ENCODE measurements at places on chromosomes 4 and X.

GRCh38 chr4:37988670-37989069 is 28.5 kb downstream of the PTTG2 start:
- no peak for DNase-seq

GRCh38 chr4:177737387-177737940 is 295.2 kb upstream of the AGA start:
- no peak for DNase-seq

DNA sequence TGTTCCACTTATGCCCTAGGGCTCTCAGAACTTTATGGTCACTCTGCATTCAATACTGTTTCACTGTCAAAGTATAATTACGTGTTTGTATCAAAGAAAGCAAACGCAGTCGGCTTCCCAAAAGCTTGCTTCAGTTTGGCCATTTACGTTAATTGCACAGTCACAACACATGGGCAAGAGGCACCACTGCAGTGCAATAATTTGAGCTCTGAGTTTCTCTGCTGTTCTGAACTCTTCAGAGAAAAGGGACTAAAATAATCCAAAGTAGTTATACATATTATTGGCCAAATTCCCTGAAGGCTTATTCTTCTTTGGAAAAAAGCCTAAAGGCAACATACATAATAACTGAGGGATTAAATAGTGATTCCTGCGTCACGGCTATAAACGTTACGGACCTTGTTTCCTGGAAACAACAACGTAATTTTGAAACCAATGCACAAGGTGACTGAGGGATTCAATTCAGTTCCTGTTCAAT is 51.3 kb downstream of the RNF150 start:
- no peak for DNase-seq

DNA sequence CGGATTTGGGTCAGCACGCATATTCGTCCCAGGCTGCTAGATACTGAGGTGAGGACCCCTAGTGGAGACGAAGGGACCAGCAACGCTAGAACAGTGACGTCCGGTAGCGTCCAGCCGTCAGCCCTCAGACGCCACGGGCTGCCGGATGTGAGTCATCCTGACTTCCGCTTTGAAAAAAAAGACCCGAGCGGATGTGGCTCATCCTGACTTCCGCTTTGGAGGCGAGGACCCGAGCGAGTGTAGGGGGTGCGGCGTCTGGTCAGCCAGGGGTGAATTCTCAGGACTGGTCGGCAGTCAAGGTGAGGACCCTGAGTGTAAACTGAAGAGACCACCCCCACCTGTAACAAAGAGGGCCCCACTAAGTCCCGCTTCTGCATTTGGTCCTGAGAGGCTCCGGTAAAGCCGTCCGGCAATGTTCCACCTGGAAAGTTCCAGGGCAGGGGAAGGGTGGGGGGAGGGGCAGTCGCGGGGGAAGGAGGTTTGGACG is at the start of gene MAGEB2:
Gene MAGEB2 (plus strand): TSS at position 207 of the 487 bp plus-strand sequence. CDS start 3,018 bp downstream, outside the sequence.
- DNase-seq: no peak

DNA sequence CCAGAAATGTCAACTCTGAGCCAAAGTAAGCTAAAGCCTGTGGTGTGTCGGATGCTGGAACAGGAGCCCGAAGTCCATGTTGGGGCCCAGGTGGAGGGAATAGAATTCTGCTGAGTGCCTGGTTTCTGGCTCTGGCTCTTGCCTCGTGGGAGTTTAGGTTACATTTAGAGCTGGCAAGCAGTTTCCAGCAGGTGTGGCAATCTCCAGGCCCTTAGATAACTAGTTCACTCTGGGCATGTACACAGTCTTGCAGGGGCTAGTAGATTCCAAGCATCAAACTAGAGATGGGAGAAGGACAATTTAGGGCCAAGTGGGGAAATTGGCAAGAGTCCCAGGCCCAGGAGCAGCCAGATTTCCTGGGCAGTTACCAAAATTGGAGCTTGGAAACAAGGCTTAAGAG is 56.3 kb upstream of the STOX2 start:
- peak; percentile 59 for DNase-seq

GRCh38 chr4:83358410-83358809 is 23.8 kb upstream of the HPSE start:
- no peak for DNase-seq

DNA sequence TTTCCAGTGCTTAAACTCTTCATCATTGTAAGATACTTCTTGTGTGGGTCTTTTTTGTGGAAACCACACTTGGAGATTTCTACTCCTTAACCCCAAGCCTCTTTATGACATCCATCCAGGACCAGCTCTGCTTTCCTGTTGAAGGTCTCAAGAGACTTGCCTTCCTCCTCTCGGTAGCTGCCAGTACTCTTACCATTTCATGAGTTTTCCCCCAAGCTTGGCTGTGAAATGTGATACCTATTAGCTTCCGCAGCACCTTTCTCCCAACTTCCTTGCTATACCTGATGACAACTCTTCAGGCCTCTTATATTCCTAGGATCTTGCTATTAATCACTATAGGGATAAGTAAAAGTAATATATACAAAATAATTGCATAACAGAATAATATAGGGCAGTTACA is 1.9 kb upstream of the DCK start:
- DNase-seq: no peak

DNA sequence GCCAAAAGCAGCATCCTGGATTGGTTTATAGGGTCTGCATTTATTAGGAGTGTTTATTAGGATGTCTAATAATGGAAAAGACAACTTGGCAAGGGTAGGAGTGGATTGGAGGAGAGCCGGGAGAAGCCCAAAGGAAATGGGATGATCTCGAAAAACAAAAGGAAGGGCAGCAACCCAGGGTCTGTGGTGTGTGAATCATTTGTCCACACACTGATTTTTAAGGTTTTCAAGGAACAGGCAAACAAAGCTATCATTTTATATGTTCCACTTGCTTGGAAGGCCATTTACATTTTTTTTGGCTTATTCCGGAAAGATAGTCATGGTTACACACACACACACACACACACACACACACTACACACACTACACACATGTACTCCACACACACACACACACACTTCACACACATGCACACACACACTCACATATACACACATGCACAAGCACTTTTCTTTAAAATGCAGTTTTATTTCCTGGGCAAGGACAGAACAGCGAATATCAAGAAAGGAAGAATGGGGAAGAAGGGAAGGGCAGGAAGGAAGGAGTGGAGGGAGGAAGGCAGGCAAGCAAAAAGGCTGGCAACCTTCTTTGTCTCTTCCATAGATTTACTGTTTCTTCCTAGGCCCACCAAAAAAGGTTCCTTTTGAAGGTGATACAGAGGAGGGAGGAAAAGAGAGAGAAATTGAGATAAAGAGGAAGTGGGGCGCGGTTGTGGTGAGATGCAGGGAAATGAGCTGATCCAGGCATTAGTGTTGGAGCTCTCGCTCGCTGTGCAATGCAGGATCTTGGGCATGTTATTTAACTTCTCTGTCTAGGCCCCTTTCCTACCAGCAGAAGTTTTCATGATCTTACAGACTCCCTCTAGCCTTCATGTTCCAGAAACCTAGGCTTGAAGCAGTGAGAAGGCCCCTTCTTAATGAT is 88.6 kb upstream of the MAML3 start:
- DNase-seq: no peak

GRCh38 chr4:167088115-167088514 is 146.2 kb downstream of the SPOCK3 start:
- no peak for DNase-seq

GRCh38 chr4:170990989-170991589 is 822.1 kb upstream of the GALNTL6 start:
- DNase-seq: no peak

DNA sequence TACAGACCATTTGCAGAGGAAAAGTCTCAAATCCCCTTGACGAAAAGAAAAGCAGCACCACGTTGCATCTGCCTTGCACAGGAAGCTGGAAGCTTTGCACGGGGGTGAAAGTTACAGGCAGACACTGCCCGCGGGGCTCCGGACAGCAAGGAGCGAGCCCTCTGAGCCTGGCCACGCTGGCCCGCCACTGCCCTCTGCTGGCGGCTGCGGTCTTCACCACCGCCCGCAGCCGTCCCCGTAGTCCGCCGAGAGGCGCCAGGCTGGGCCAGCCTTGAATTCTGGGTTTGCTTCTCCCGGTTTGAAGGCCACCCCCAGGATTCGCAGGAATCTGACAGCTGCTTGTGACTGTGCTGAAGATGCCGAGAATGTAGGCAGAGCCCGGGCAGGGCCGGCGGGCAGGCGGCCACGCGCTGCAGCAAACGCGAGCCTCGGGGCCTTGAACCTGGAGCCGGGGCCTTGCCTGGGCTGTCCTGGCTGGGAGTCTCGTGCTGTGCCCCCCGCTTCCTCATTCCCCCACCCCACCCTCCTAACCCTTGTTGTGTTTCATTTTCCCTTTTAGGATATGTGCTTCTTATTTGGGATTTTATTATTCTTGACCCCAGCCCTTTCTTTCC is 49.2 kb downstream of the ENPP6 start:
- DNase-seq: peak; percentile 80

DNA sequence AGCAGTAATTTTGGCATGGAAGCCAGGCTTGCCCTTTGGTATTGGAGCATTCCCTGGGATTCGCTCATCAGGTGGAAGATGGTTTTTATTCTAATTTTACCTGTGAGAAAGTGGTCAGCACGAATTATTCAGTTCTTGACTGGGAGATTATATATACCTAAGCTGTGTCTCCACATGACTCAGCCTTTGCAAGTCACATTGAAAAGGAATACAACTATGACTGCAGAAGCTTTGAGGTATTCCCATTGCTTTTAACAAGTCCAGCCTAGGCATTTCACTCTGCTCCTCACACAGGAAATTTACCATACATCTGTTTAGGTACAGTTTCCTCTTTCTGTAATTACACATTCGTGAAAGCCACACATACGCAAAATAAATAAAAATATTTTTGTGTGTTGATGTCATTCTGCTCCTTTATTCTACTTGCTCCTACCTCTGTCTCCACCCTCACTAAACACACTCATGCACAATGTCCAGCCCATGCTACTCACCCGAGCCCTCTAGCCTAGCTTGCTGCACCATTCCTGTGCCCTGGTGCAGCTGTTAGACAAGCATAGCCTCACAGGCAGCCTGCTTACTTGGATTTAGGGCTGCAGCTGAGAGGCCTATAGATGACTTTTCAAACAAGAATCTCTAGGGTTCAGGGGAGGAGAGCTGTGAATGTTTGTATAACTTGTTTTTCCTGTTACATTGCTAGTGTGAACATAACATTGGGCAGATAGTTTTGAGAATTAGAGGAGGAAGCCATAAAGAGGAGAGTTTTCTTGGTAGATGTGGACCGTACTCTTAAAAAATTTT is 504.4 kb upstream of the FAT1 start:
- DNase-seq: no peak

DNA sequence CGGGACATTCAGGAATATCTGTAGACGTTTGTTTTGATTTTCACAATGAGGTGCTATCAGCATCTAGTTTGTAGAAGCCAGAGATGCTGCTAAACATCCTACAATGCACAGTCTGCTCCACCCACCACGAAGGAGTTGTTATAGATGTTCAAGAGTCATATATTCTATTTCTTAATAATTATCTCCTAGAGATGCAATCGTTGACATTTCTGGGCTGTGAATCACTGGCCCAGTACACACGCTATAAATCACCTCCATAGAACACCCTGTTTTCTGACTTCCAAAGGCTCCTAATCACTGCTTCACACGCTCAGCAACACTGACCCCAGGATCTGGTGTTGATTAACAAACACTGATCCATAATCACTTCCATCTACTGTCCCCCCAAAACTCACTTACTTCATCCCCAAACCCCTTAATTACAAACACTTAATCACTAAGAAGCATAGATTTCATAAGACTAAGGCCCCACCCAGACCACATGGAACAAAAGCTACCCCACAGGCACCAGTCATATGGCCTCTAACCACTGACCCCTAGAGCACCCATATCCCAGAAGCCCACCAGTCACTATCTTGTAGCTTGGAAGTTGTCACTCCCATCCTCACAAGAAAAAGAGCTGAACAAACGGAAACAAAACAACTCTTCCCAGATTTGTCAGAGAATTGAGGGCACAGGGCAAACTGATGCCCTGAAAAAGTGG is 31.7 kb upstream of the ZNF41 start:
- no peak for DNase-seq

GRCh38 chr4:185304541-185304940 is 91.2 kb downstream of the LRP2BP start:
- no peak for DNase-seq

- no peak for DNase-seq
Measured at GRCh38 chr4:185318679-185319078, 77.0 kb downstream of the LRP2BP start.

- no peak for DNase-seq
Measured at GRCh38 chr4:121306931-121307330, 73.9 kb downstream of the QRFPR start.

GRCh38 chrX:14050709-14051108 is 21.0 kb upstream of the GEMIN8 start:
- DNase-seq: no peak

DNA sequence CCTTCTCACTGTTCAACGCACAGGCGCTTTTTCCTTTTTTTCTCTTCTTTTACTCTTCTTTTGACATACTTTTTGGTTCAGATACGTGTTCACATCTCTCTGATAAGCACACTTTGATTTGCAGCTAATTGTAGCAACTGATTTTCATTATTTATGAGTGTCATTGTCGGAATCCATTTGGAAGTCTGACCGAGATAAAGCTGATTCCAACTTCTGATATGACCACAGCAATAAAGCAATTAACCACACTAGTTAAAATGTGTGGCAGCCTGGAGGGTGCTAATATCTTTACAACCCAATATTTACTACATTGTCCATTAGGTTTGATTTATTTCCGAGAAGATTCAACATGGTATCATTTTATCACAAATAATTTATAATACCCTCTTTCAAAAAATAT is 101.8 kb downstream of the TENM3 start:
- DNase-seq: no peak

GRCh38 chr4:20847124-20847747 is 147.0 kb downstream of the PACRGL start:
- DNase-seq: no peak

DNA sequence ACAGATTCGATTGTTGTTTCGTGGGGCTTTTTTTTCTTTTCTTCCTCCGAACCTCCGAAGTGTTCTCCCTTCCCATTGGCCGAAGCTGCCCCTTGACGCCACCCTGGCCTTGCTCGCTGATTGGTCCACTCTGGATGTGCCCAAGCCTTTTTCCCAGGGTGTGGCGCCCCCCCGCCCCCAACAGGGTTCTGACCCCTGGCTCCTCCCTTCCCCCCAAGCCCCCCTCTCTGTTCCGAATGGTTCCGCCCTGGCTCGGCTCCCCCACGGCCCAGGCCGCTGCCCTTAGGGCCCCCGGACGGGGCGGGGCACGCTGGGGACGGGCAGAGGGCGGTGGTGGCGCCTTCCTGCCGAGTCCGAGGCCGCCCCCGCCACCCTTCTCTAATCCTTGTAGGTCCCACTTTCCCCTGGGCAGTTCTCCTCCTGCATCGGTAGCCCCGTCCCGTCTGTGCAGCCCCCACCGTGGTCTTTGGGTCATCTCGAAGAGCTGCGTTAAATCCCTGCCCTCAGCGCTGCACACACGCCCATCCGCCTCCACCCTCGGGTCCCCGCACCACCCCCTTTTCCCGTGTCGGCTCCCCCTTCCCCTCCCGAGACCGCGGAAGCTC is 25.5 kb downstream of the UTP14A start:
- peak; percentile 93 for DNase-seq

- no peak for DNase-seq
Measured at GRCh38 chr4:87274803-87275202, 47.9 kb downstream of the HSD17B13 start.

GRCh38 chrX:8845060-8845459 is 43.9 kb upstream of the FAM9A start:
- no peak for DNase-seq

- no peak for DNase-seq
Measured at GRCh38 chr4:36310793-36311192, 29.4 kb downstream of the DTHD1 start.
